ENCODE measurements at places on chromosomes 1 and 21.

- DNase-seq, result no peak
Measured at GRCh38 chr1:40383095-40383487, 9.6 kb downstream of the SMAP2 start.

GRCh38 chr1:147726168-147726567 is 34.2 kb downstream of the GJA5 start:
- no peak for DNase-seq

- no peak for DNase-seq
Measured at GRCh38 chr21:21230672-21231071, 232.5 kb downstream of the NCAM2 start.

DNA sequence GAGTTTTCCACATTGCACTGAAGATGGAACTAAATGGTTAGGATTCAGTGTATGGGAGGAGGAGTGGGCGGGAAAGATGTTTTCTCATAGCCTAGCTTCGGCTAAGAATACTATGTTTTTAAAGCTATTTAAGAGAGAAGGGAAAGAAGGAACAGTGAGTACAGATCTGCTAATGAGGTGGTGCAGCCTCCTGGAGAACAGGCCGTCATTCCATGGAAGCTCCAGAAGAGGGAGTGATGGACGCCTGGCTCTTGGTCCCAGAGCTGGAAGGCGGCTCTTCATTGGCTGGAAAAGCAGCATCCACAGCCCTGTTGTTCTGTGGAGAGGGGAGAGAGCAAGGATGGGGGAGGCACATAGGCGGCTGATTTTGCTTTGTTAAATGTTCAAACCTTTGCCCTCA is 6.9 kb downstream of the CAMK1G start:
- no peak for DNase-seq

DNA sequence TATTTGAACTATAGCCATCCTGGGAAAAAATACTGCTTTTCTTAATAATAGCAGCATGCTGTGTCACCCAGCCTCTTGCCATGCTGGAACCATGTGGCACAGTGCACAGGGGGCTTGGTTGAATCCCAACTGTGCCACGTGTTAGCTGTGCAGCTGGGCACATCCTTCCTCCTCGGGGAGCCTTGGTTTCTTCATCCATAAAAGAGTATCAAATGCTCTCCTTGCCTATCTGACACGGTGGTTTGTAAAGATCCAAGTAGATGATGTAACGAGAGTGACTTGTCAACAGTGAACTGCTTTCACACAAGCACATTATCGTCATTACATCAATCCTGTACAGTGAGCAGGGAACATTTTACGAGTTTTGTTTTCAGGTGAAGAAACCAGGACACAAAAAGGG is 24.4 kb downstream of the VASH2 start:
- DNase-seq, result no peak

DNA sequence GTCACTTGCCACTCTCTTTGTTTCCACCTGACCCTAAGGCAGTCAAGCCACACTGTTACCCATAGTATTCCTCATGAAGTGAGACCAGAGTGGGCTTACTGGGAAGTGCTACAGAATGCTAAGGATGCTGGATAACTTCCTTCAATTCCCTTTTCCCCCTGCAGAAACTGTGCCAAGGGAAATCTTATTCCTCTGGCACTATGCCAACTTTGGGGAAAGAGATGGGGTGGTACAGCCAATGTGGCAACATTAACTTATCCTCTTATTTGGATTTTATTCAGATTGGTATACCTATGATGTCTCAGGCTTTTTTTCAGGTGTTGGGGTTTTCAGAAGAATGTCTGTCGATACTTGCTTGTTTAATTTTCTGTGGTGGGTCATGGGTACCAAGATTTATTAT is 599.4 kb upstream of the PBX1 start:
- no peak for DNase-seq

GRCh38 chr1:72056516-72056915 is 225.8 kb downstream of the NEGR1 start:
- DNase-seq, result no peak

DNA sequence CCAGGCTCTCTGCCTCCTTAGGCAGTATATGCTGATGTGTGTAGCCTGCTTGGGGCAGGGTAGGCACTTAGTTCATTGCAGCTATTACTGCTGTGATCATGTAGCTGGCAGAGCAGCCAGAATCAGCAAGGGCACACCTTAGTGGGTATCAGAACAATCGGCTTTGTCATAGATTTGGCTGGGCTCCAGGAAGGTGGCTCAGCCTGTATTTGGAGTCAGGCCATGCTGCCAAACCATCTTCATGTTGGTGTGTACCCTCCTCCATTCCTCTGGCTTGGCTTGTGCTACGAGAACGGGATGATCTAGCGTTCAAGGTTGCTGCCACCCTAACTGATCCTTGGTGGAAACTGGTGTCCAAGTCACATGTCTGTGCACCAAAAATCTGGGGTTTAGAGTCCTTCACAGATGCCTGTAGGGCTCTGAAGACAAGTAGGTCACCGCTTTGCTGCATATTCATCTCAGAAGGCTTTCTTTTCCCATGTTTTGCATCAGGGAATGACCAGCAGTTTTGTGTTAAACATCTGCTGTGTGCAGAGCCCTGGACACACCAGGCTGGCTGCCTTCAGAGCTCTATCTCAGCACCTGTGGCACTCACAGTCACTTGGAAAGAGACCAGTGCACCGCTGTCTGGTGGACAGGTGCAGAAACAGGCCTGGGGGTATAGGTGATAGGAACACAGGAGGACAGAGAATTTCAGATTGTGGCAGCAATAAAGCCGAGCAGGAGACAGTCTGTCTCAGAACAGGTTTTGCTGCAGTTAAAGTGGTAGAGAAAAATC is 23.7 kb downstream of the VANGL1 start:
- DNase-seq, result no peak

DNA sequence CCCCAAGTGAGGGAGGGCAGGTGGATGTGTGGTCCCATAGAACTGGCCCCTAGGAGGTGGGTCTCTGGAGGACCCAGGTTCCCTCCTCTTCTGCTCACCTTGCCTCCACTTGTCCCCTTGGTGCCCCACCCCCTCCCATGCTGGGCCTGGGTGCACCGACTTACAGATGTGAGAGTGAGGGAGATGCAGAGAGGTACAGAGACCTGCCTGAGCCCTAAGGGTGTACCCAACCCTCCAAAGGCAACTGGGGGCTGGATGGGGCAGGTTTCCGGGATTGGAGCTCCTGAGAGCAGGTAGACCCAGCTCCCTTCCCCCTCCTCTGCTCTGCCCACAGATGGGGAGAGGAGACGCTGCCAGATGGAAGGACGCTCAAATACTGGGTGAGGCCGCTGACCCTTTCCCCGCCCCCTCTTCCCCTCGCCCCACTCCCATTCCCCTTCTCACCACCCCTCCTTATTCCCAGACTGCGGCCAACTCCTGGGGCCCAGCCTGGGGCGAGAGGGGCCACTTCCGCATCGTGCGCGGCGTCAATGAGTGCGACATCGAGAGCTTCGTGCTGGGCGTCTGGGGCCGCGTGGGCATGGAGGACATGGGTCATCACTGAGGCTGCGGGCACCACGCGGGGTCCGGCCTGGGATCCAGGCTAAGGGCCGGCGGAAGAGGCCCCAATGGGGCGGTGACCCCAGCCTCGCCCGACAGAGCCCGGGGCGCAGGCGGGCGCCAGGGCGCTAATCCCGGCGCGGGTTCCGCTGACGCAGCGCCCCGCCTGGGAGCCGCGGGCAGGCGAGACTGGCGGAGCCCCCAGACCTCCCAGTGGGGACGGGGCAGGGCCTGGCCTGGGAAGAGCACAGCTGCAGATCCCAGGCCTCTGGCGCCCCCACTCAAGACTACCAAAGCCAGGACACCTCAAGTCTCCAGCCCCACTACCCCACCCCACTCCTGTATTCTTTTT is 10.3 kb downstream of the TINAGL1 start:
- no peak for DNase-seq

DNA sequence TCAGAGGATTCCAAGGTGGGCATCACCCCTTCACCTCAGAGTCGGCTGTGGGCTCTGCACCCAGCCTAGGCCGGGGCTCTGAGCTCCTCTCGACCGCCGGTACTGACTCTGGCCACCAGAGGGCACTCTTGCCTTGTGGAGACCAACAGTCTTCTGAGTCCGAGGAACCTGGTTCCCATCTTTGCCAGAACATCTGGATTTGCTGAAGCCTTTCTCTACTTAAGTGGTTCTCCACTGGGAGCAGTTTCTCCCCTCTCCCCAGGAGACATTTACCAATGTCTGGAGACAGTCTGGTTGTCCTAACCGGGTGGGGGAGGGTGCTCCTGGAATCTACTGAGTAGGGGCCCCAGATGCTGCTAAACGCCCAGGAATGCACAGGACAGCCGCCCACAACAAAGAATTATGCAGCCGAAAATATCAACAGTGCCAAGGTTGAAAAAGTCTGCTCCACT is 9.4 kb downstream of the ETV3L start:
- DNase-seq, result peak; percentile 90

DNA sequence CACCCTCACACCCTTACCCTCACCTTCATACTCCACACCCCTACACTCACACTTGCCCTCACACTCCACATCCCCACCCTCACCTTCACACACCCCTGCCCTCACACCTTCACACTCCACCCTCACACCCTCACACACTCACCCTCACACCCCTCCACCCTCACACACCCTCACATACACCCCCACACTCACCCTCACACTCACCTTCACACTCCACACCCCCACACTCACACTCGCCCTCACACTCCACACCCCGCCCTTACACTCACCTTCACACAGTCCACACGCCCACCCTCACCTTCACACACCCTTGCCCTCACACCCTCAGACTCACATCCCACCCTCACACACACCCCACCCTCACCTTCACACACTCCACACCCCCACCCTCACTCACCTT is 43.6 kb upstream of the EDN2 start:
- DNase-seq, result no peak

- no peak for DNase-seq
Measured at GRCh38 chr1:32116531-32116930, 8.7 kb downstream of the KPNA6 start.

DNA sequence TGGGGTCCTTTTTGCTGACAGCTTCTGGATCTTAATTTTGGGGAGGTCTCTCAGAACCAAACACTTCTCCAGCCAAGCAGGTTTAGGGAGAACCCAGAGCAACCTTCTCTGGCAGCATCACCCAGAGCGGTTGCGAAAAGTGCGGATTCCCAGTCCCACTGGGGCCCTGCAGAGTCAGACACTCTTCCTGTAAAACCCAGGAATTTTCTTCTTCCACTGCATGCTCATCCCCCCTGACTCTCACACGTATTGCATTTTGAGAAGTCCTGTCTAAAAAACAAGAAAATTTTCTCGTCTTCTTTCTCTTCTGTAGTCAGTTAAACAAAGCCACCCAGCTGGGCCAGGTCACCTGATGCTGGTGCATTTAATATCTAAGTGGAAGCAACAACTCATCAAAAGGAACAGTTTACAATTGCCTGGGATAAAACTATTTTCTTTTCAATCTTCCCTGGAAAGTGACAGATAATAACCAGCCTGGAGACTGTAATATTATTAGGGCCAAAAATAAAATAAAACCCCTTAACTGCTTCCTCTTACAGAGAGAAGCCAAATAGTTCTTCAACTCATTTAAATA is 156.0 kb downstream of the IGSF21 start:
- no peak for DNase-seq

- DNase-seq, result no peak
Measured at GRCh38 chr1:2906085-2906484, 104.6 kb upstream of the TTC34 start.

- DNase-seq, result no peak
Measured at GRCh38 chr1:101101360-101101759, 75.8 kb upstream of the DPH5 start.
